Activated naive CD8-positive, alpha-beta T cell treated with anti-CD3 and anti-CD28 coated beads for 36 hours (primary cell): ENCODE measurements at places on chromosomes 4 and X. TPM values are rescaled to one million over a fixed set of nuclear protein-coding genes. Genes with fewer than 3 reads are reported as not detected.
A peak's percentile ranks its signal among the peaks of the same experiment; 100 is the strongest.

DNA sequence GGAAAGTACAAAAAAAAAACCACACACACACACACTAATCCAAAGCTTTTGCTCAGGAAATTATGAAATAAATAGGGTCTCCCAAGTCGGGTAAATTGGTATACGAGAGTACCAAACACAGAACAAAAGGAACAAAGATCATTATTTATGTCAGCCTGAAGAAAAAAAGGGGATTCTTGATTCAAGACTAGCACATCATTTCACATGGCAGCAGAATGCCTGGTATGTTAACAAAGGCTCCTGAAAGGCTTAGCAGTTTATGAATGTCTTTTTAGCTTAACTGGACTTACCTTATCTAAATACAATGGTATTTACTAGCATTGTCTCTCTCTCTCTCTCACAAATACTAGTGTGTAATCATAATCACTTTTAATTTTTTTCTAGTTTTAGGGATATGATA, 11.3 kb downstream of the RAP2C start:
- no peak for DNase-seq
- H3K4me3 ChIP-seq: no peak overlapping the region
- H3K27me3 ChIP-seq: no peaks in the 10 kb centered on the region
- peaks cover 50% of the 10 kb centered on the region for H3K4me1 ChIP-seq
- peaks cover 15% of the 10 kb centered on the region for H3K36me3 ChIP-seq

DNA sequence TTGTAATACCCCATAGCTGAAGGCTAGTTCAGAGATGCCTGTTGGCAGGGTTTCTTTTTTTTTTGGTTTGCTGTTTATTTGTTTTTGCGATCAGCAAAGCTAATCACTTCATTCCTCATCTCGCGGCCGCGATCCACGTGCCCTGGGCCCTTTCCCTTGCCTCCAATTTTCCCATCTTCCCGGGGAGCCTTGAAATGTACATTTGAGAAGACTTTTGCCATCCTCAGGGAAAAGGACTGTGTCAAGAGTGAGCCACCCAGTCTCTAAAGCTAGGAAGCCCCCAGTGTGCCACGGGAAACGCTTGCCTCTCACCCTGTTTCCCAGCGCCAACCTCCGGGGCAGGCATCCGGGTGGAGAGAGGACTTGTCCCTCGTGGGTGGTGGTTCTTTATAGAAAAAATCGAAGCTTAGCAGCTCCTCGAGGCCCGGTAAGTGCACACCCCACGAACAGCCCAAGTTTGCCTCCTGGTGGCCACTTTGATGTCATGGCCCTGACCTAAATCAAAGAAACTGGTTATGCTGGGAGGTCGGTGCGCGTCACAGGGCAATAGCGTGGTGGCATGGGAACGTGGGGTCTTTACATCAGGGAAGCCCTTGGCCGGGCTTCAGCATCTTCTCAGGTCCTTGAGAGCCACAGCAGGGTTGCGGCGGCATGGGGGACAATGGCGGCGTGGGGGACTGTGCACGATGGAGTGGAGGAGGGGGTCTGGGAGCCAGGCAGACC, 42.0 kb downstream of the MAP7D3 start:
- H3K27ac ChIP-seq: no peak overlapping the region
- H3K27me3 ChIP-seq: no peaks in the 10 kb centered on the region
- DNase-seq: peak; percentile 17

GRCh38 chr4:188021548-188022249, 26.1 kb downstream of the ZFP42 start:
- H3K4me1 ChIP-seq: no peaks in the 10 kb centered on the region
- no peak overlapping the region for H3K27ac ChIP-seq
- no peaks in the 10 kb centered on the region for H3K27me3 ChIP-seq
- DNase-seq: no peak
- no peak overlapping the region for H3K4me3 ChIP-seq

DNA sequence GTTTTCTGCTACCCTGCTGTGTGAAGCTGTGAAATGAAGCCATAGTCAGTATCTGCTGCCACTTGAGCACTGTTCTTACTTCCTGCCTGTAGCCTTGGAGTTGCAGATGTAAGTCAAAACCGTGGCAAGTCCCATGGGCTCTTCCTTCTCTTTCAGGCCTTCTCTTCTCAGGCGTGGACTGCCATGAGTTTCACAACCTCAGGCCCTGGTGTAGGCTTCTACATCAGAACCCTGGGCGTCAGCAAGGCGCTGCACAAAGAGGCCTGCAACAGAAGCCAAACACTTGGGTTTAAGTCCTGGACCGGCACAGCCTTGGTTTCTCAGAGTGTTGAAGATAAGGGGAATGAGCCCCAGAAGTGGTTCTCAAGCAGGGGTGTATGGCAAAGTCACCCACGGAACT, 2.5 kb downstream of the ZNF518B start:
- H3K4me3 ChIP-seq: no peak overlapping the region
- no peak for DNase-seq

The VEGFD gene
- total RNA-seq: not detected

The PGAM4 gene
- total RNA-seq: not detected

- no peak for DNase-seq
- no peak overlapping the region for H3K27ac ChIP-seq
- no peaks in the 10 kb centered on the region for H3K27me3 ChIP-seq
Observed at GRCh38 chrX:85052636-85053343, 49.1 kb downstream of the APOOL start.

The FATE1 gene
- not detected for total RNA-seq

The GRID2 gene
- total RNA-seq: not detected

GRCh38 chr4:123987408-123987807, 590.8 kb downstream of the SPRY1 start:
- H3K27me3 ChIP-seq: no peaks in the 10 kb centered on the region
- H3K4me1 ChIP-seq: no peaks in the 10 kb centered on the region
- no peak for DNase-seq
- no peaks in the 10 kb centered on the region for H3K36me3 ChIP-seq
- no peak overlapping the region for H3K27ac ChIP-seq

DNA sequence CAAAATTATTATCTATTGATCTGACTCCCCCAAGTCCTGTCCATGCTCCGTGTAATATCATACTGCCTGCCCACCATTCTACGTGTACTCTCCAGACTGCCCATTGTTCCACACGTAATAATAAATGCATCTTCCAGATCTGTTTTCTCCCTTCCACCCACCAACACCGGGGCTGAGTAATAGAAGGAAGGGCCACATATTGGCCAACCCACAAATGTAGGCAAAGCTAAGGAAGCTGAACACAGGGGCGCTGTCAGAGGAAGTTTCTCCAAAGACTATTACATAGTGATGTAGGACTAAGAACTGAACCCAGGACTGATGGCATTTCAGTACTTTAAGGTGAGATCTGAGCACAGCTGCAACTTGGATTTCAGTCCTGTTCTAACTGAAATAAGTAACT, 135.8 kb upstream of the GUCY1A1 start:
- H3K27me3 ChIP-seq: no peaks in the 10 kb centered on the region
- H3K4me3 ChIP-seq: no peak overlapping the region
- no peak overlapping the region for H3K27ac ChIP-seq
- H3K4me1 ChIP-seq: peaks cover 6% of the 10 kb centered on the region
- no peak for DNase-seq

GRCh38 chr4:81523672-81524327, 52.1 kb upstream of the RASGEF1B start:
- H3K27ac ChIP-seq: no peak overlapping the region
- H3K27me3 ChIP-seq: no peaks in the 10 kb centered on the region
- no peak overlapping the region for H3K4me3 ChIP-seq
- H3K4me1 ChIP-seq: peaks cover 5% of the 10 kb centered on the region
- no peak for DNase-seq

- no peak overlapping the region for H3K27ac ChIP-seq
- H3K4me1 ChIP-seq: no peaks in the 10 kb centered on the region
- no peak overlapping the region for H3K4me3 ChIP-seq
- DNase-seq: no peak
Observed at GRCh38 chrX:55783723-55784122, 66.2 kb downstream of the RRAGB start.

DNA sequence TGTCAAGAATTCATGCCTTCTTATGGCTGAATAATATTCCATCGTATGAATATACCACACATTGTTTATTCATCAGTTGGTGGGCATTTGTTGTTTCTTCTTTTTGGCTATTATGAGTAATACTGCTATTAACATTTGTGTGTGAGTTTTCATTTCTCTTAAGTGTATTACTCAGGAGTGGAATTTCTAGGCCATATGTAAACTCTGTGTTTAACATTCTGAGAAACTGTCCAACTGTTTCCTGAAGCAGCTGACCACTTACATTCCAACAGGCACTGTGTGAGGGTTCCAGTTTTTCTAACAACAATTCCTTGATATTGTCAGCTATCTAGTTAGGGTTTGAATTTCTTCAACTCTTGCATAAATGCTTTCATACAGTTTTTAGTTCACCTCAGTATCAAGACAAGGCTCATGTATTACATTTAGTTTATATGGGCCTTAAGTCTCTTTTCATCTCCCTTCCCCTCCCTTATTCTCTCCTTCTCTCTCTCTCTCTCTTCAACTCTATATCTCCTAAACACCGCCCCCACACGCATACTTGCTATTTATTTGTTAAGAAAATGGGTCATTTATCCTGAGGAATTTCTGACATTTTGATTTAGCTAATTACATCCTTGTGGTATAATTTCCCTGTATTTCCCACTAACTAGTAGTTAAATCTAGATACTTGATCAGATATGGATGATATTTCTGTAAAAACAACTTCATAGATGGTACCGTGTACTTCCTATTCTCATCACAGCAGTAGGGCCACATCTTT, 77.4 kb downstream of the WDR19 start:
- H3K27ac ChIP-seq: no peak overlapping the region
- H3K27me3 ChIP-seq: no peaks in the 10 kb centered on the region
- no peak overlapping the region for H3K4me3 ChIP-seq
- H3K36me3 ChIP-seq: peaks cover 17% of the 10 kb centered on the region
- DNase-seq: no peak

DNA sequence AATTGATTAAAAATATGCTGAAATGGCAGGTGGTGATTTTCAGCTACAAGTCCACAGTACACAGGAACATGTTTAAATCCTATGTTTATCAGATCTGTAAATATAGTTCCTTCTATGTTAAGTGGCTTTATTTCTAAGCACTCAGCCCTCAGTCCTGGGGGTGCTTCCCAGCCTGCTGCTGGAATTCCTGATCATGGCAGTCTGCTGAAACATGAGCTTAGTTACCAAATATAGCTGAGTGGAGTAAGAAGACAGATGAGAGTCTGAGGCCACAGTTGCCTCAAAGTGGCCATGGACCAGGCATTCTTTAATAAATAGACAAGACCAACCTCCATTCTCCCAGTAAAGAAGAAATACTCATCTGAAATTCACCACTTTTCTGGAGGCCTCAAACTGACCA, 17.1 kb upstream of the DDX60 start:
- H3K27me3 ChIP-seq: no peaks in the 10 kb centered on the region
- no peak overlapping the region for H3K27ac ChIP-seq
- H3K36me3 ChIP-seq: no peaks in the 10 kb centered on the region
- no peak for DNase-seq
- no peaks in the 10 kb centered on the region for H3K4me1 ChIP-seq
- H3K4me3 ChIP-seq: no peak overlapping the region

The MAGEC3 gene
- not detected for total RNA-seq

DNA sequence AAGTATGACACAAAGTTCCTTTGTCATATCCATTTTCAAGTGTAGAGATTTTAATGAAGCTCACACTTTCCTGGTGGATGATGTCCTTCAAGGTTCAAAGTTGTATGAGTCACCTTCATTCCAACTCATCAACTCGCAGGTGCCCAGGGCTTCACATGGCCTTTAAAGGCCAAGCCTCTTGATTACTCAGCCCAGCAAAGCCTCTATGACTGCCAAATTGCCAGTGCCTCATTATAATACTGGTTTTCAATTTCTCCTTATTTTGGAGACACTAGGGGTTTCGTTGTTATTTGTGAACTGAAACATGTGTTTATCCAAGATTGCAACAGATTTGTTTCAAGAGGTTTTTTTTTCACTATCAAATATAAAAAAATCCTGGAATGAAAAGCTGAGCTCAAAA, 45.9 kb upstream of the PPP3CA start:
- no peaks in the 10 kb centered on the region for H3K4me1 ChIP-seq
- H3K27me3 ChIP-seq: peaks cover 33% of the 10 kb centered on the region
- H3K4me3 ChIP-seq: no peak overlapping the region
- DNase-seq: no peak
- peaks cover 3% of the 10 kb centered on the region for H3K36me3 ChIP-seq

The PARM1 gene
- total RNA-seq: not detected

The TCEAL5 gene
- total RNA-seq: not detected

DNA sequence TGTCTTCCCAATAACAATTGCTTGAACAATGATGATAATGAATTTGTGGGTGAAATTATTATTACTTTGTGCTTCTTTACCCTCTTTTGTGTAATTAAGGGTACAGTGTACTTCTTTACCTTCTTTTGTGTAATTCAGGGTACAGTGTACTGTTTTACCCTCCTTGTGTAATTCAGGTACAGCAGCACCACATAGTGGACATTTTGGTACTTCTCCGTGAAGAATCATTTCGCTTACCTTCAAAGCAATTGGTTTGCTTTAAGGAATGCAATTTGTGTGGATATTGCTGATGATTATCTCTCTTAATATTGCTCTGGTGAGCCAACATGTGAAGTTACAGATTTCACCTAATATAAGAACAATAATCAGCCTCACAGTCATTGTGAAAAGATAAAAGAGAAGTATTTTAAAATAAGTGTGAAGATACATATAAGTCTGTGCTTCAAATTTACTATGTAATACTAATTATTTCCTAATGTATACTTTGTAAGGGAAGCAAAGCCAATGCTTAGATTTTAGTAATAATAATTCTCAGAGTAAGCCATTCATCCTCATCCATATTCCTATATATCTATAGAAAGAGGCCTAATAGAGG, 27.2 kb upstream of the SEC24B start:
- no peak overlapping the region for H3K4me3 ChIP-seq
- H3K27ac ChIP-seq: no peak overlapping the region
- peak; percentile 4 for DNase-seq
- H3K4me1 ChIP-seq: peaks cover 5% of the 10 kb centered on the region
- H3K36me3 ChIP-seq: no peaks in the 10 kb centered on the region

DNA sequence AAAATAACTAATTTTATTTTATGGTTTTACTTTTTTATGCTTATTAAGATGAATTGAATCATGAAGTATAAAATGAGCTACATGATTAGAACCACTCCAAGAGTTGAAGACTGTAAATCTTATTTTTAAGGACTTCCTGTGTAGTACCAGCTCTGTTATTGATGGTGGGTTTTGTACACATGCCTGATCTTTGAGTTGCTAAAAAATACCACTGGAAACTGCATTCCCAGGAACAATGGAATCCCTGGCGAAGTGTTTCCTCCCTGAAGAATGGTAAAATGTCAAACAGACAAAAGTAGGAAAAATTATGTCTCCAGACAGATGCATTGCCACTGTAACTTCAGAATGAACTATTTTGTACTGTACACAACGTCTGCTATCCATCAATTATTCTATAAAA, 935.4 kb upstream of the TENM3 start:
- H3K4me1 ChIP-seq: no peaks in the 10 kb centered on the region
- no peak overlapping the region for H3K4me3 ChIP-seq
- no peaks in the 10 kb centered on the region for H3K36me3 ChIP-seq
- DNase-seq: no peak
- H3K27ac ChIP-seq: no peak overlapping the region

The DCHS2 gene
- total RNA-seq: not detected

The MAGEA2 gene
- not detected for total RNA-seq

GRCh38 chr4:83125738-83126141, 11.2 kb upstream of the PLAC8 start:
- H3K27me3 ChIP-seq: no peaks in the 10 kb centered on the region
- H3K4me3 ChIP-seq: peak overlapping the region; percentile 0
- H3K4me1 ChIP-seq: peaks cover 21% of the 10 kb centered on the region
- peaks cover 3% of the 10 kb centered on the region for H3K36me3 ChIP-seq
- no peak for DNase-seq

The TEX13C gene
- total RNA-seq: not detected
